Smooth muscle cell of bladder (primary cell): ENCODE measurements at places on chromosomes 4 and X. TPM values are rescaled to one million over a fixed set of nuclear protein-coding genes. Genes with fewer than 3 reads are reported as not detected.

The SOX3 gene
- not detected in 2 replicates for total RNA-seq

The EGFL6 gene
- total RNA-seq: 0.28 and 1.00 TPM in 2 replicates

The REPS2 gene
- 0.09 and 0.14 TPM in 2 replicates for total RNA-seq

The SLC34A2 gene
- total RNA-seq: not detected in 2 replicates

The ETFDH gene
- 27.9 and 37.1 TPM in 2 replicates for total RNA-seq

The GSPT2 gene
- total RNA-seq: 4.6 and 5.4 TPM in 2 replicates

The ETDA gene
- total RNA-seq: not detected in 2 replicates

The MMRN1 gene
- total RNA-seq: 0.14 and 0.28 TPM in 2 replicates

The UVSSA gene
- total RNA-seq: 4.0 and 6.8 TPM in 2 replicates

The BLTP1 gene
- total RNA-seq: 70.2 and 72.7 TPM in 2 replicates

The SPATA4 gene
- 0.28 TPM in 2 replicates for total RNA-seq

The TCEAL6 gene
- total RNA-seq: not detected in 2 replicates

The FGB gene
- total RNA-seq: not detected in 2 replicates

The AADAT gene
- total RNA-seq: 1.8 and 2.0 TPM in 2 replicates

The IL2RG gene
- not detected in 2 replicates for total RNA-seq

The MAGEB10 gene
- not detected in 2 replicates for total RNA-seq

The LRCH2 gene
- 11.5 and 14.2 TPM in 2 replicates for total RNA-seq

The ENAM gene
- total RNA-seq: not detected in 2 replicates

The PABPC1L2B gene
- total RNA-seq: not detected in 2 replicates

The FAM47A gene
- total RNA-seq: not detected in 2 replicates

The TASL gene
- total RNA-seq: not detected in 2 replicates

The PDE5A gene
- total RNA-seq: 134 and 242 TPM in 2 replicates

The PDLIM3 gene
- total RNA-seq: 15.8 and 28.3 TPM in 2 replicates

The SHROOM2 gene
- total RNA-seq: under 0.01 TPM in 2 replicates

The NUP62CL gene
- 0.14 TPM in 1 of 2 replicates, not detected in the other for total RNA-seq

The CBR4 gene
- 13.8 and 17.7 TPM in 2 replicates for total RNA-seq

The YY2 gene
- total RNA-seq: 1.00 and 1.2 TPM in 2 replicates

The ART3 gene
- total RNA-seq: 0.09 and 0.28 TPM in 2 replicates

The TSPAN7 gene
- total RNA-seq: not detected in 2 replicates

The KLHL34 gene
- under 0.01 TPM in 1 of 2 replicates, not detected in the other for total RNA-seq
